ENCODE measurements at places on chromosomes 5 and 9.

DNA sequence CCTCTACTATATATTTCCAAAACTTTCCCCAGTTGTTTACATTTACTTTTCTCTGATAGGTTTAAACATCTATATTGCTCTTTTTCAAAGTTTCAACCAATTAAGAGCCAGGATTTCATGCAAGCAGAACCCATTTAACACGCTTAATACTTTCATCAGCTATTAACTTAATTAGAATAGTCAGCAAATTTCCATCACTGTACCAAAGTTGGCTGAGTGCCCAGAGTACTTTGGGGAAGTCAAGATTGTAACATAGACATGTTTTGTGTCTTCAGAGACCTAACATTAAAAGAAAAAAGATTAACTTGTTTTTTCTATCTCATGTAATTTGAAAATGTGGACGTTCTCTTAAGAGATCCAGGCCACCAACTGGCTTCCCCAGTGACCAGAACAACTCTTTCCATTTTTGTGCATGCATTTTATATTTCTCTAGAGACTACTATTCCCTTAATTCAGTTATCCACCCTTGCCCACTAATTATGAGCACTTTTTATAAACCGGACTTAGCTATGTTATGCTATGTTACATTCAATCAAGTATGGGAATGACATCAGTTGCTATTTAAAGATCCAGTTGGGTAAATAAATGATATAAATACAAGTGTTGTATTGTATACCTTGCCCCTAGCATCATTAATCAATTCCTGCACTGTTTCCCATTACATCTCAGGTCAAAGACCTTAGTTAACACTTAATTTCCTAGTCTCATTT is 478.1 kb upstream of the NMUR2 start:
- DNase-seq: no peak

DNA sequence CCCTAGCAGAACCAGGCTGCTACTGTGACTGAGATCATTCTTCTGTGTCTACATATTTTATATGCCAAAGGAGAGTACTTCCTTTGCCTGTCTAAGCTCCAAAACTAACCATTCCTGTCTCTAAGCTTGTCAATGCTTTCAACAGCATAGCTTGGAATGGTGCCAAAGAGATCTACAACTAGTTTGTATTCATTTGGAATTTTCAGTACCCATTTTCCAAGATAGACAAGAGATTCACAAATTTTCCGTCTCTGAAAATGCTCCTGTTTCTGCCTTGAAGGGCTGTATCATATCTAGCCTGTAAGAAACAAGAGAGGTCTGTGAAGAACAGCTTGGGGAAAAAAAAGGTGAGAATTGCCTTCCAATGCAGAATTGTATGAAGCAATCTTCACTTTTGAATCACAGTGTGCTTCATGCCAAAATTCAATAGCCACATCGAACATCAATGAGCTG is 334.4 kb upstream of the ACTBL2 start:
- DNase-seq: no peak

DNA sequence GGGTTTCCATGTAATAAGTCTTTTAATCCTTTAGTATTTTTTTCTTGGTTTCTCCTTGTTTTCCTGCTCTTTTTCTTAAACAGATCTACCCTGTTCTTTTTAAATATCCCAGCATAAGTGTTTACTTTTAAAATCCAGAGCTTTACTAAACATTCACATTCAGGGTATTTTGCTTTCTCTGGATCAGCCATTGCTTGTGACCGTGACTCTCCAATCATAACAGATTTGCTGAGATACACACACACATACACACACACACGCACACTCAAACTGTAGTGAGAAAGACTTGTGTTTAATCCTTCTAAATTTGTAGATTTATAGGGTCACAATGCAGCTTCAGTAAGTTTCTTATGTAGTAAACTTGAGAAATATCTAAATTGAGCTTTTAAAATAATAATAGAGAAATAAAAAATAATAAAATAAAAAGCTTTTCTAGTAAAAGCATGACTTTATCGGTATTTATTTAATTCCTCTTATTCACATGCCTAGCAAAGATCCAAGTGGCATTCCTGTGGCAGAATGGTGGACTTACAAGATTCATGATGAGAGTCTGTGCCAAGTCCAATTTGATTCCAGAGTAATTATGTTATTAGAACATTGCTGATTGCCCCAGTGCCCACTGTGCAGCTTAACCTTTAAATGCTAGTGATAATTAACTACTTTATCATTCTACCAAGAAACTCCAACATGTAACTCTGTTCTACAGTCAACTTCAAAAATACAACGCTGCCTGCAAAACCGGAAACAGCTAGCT is 129.0 kb downstream of the TLE4 start:
- DNase-seq: no peak

- no peak for DNase-seq
These were observed 41.6 kb downstream of the RAB14 start for GRCh38 chr9:121160025-121160424.

GRCh38 chr5:103223031-103223955 is 35.3 kb upstream of the MACIR start:
- no peak for DNase-seq

DNA sequence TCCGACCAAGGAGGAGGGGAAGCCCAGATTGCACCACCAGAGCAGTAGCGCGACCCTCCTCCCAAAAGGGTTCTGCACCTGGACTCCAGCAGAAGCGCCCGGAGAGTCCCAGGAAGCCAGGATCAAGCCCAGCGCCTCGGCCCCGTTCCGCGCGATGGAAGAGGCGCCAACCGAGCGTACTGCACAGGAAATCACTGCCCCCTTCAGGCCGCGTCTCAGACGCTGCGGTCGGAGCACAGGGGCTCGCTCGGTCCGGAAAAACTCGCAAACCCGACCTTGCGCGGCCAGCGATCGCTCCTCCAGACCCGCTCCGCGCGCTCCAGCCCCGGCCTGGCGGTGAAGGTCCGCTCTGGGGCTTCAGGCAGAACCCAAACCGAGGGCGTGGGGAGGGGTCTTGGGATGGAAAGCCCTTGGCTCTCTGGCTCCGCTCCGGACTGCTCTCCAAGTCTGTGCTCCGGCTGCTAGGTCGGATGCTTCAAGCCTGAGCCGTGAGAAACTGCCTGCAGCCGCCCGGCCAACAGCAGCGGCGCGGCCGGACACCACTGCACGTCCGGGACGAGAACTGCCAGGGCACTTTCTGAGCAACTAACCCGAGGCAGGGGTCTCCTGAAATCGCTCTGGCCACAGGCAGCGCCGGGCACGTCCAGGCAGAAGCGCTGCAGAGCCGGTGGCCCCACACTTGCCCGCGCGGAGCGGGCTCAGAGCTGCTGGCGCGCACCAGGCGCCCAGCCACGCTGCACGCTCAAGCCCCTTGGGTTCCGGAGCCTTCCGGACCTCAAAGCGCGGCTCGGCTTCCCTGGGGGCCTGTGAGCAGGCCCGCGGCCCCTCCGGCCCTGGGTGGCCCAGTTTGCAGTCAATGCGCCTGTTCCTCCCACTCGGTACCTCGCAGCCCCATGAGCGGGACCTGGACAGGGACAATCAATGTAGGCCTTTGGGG is 1.3 kb downstream of the GABBR2 start:
- DNase-seq: peak; percentile 30

GRCh38 chr9:123373946-123374345 is 17.9 kb downstream of the CRB2 start:
- no peak for DNase-seq

DNA sequence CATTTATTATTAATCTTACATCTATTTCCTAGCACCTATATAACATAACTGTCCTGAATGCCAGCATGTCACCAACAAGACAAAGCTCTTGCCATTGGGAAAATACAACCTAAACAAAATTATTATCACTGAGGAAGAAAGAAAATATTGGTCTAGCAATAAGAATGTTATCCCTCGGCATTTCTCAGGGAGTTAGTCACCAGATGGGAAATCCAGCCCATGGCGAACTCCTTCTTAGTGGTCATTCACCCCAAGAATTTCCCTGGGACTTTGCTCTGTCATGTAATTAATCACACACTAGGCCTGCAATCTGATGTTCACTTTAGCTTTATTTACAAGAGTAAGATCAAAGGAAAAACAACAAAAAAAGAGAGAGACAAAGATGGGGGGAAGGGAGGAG is 56.1 kb upstream of the TAS2R1 start:
- no peak for DNase-seq

- DNase-seq: no peak
These were observed 720.2 kb upstream of the C9orf72 start for GRCh38 chr9:28293369-28294090.

- DNase-seq: no peak
These were observed 170.1 kb upstream of the PITX1 start for GRCh38 chr5:135204151-135204600.

DNA sequence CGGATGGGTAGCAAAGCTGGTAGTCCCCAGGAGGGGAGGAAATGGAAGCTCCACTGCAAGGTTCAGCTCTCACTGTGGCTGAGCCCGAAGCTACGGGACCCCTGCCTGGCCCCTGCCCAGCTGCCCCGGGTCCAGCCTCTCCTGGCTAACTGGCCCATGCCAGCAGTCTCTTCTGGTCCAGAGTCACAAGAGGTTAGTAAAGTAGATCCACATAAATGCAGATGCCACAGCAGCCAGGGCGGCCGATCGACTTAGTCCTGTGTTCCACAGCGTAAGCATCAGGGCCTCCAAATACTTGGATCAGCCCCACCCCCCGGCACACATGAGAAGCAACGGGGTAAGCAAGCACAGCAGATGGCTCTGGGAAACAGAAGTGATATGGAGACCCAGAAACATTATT is 42.1 kb downstream of the MRPL36 start:
- DNase-seq: no peak

- peak; percentile 46 for DNase-seq
These were observed at the start of gene HSPB3 for GRCh38 chr5:54455413-54456157. Gene HSPB3 (plus strand): TSS chr5:54455699. CDS start chr5:54455790, 91 bp downstream.

DNA sequence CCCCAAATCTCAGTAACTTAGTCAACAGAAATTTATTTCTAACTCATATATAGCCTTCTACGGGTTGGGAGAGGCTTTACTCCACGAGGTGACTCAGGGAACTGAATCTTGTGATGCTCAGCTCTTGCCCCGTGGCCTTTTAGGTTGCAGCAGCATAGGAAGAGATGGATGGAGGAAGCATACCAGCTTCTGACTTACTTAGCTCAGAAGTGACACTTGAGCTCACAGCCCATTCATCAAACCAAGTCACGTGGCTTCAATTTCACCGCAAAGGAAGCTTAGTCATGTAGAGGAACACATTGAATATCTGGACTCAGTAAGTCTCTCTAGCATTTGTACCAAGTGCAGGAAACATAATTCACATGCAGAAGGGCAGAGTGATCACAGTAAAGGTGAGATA is 124.1 kb upstream of the KCNN2 start:
- DNase-seq: no peak

DNA sequence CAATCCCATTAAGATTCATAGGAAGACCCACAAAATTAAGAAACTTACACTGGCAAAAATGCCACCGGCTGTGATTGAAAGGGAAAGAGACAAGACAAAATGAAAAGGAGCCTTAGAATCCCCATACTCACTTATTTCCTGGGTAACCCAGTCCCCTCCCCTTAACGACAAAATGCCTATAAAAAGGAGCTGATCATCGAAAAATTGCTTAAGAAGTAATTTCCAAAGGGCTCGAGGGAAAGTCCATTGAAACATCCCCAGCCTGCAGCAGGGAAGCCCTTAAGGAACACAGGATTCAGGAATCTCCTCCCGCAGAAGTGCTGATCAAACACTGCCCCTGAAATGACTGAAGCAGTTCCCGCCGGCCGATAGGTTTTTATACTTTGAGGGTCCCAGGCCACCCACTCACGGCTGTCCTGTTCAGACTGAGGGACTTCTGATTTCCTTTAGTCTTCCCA is 677 bp upstream of the ZNF79 start:
- no peak for DNase-seq

- no peak for DNase-seq
These were observed 241.6 kb downstream of the SYK start for GRCh38 chr9:91043056-91043810.

DNA sequence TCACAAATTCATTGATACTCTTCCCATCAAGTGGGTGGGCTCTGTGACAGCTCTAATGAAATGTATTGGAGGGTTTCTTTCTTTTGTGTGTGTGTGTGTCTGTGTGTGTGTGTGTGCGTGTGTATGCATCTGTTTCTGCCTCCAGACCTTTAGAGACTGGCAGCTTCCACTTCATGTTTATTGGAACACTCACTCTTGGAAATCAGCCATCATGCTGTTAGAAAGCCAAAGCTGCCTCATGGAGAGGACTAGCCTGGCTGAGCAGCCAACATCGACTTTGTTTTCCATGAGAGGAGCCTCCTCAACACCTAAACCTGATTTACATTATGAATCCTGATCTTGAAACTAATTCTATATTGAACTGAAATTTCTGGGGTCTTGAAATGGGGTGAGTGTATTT is 128.5 kb upstream of the FAM174A start:
- no peak for DNase-seq

- DNase-seq: no peak
These were observed 8.6 kb downstream of the FSTL4 start for GRCh38 chr5:133603711-133604110.

- DNase-seq: no peak
These were observed 430.6 kb downstream of the ZNF608 start for GRCh38 chr5:124315741-124316415.

- no peak for DNase-seq
These were observed 6.4 kb upstream of the P4HA2 start for GRCh38 chr5:132233811-132234683.

GRCh38 chr9:93479726-93480125 is 26.3 kb upstream of the FAM120AOS start:
- no peak for DNase-seq

GRCh38 chr9:120344230-120344629 is 235.7 kb downstream of the CDK5RAP2 start:
- no peak for DNase-seq

DNA sequence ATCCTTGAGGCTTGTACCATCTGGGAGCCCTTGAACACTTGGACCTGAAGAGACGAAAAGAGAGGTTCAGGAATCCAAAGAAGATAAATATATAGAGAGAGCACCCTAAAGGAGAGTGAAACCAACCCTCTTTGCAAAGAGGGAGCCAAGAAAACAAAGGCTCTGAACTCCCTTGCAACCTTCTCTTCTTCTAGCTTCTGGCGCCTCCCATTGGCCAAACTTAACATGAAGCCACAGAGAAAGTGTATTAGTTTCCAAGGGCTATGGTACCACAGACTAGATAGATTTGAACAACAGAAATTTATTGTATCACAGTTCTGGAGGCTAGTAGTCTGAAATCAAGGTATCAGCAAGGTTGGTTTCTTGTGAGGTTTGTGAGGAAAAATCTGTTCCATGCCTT is 175.1 kb downstream of the HCN1 start:
- DNase-seq: no peak

- DNase-seq: no peak
These were observed 609.9 kb downstream of the ACTL7B start for GRCh38 chr9:108245901-108246300.

DNA sequence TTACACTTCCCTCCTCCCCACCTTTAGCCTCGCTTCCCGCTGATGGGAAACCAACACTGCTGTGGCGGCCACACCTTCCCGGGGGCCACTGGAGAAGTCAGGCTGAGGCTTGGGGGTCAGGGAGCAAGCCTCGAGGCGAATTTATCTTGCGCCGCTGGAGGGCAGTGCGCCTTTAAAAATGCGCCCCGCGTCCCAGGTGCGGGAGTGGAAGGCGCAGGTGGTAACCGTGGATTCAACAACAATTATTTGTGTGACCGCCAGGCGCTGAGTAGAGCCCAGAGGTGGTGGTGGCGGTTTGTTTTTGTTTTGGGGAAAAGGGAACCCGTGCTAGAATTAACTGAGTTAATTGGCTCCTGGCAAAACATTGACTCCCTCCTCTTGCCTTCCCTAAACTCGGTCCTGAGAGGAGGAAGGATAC is 1.1 kb downstream of the CFAP77 start:
- no peak for DNase-seq

GRCh38 chr5:56110646-56111403 is 116.1 kb upstream of the IL6ST start:
- no peak for DNase-seq
